ENCODE measurements at places on chromosomes 5 and 9.

DNA sequence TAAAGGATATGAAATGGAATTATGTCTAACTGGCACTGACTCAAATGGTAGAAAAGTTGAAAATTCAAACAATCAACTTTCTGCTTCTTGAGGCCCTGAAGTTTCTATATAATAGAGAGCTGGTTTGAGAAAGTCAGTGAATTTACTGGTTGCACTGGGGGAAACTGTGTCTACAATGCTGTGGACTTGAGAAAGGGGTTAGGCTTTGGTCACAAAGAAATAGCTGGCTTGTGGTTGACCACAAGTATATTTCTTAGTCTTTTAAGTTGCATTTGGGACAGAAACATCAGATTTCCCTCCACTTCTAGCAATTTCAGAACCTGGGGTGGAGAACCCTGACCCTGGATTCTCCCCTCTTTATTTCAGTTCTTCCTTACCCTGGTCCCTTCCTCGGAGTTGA, 192.6 kb upstream of the ACTBL2 start:
- no peak for DNase-seq

GRCh38 chr9:38697776-38698300, 22.1 kb downstream of the FAM240B start:
- DNase-seq: no peak

DNA sequence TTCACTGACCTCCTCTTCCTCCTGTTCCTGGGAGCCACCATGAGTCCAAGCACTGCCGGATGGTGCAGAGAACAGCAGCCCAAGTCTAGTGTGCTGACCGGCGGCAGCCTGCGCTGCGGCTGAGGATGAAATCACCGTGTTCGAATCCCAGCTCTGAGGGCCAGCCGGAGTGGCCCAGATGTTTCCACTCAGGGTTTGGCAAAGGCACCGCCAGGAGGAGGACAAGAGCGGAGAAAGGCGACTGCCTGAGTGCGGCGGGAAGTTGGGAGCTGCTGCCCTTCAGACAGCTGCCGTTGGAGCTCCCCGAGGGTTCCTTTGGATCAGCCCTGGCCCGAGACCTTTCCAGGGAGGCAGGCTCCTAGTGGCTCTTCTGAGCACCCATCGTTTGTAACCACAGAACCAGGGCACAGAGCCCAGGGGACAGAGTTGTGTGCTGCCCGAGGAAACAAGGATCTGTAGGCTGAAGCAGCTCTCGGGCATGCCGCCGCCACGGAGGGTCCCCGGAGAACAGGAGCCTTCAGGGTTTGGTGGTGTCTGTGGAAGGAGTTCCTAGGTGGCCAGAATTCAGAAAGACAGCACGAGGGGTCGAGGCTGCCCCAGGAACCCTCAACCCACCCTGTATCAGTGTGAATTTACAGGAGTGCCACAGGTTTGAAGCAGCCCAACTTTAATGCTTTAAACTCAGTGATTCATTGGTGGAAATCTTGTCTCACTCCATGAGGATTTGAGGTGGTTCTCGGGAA, 115.6 kb upstream of the COL5A1 start:
- DNase-seq: no peak

GRCh38 chr5:177307544-177308363, 3.9 kb downstream of the MXD3 start:
- DNase-seq: no peak

DNA sequence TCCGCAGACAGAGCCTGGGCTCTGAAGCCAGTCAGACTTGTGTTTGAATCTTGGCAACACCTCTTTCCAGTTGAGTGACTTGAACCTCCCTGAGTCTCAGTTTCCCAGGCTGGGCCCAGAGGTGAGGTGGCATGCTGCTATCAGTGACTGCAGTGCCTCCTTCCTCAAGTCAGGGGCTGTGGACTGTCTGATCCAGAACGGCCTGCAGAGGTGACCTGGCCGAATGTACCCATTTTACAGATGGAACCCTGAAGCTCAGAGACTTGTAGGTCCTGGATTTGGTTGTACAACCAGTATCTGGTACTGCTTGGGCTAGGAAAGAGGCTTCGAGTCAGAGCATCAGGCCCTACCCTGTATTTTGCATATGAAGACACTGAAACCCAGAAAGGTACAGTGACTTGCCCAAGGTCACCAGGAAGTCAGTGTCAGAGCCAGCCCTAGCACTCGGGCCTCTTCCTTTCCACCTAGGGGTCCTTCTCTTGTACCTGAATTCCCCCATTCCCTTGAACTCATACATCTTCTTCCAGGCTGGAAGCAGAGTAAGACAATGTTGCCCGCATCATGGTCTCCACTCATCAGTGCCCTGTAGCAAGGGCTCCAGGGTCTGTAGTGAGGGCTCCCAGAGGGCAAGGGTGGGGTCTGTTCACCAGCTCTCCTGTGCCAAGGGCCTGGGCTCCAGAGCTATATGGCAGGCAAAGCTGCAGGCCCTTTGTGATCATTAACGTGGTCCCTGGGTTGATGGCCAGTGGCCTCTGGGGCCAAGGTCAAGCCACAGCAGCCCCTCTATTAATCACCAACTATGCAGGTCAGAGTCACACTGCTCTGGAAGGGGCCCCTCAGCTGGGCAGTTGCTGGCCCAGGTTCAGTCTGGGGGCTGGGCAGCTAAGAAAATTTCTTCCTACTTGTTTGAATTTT, 28.5 kb downstream of the GSN start:
- no peak for DNase-seq

DNA sequence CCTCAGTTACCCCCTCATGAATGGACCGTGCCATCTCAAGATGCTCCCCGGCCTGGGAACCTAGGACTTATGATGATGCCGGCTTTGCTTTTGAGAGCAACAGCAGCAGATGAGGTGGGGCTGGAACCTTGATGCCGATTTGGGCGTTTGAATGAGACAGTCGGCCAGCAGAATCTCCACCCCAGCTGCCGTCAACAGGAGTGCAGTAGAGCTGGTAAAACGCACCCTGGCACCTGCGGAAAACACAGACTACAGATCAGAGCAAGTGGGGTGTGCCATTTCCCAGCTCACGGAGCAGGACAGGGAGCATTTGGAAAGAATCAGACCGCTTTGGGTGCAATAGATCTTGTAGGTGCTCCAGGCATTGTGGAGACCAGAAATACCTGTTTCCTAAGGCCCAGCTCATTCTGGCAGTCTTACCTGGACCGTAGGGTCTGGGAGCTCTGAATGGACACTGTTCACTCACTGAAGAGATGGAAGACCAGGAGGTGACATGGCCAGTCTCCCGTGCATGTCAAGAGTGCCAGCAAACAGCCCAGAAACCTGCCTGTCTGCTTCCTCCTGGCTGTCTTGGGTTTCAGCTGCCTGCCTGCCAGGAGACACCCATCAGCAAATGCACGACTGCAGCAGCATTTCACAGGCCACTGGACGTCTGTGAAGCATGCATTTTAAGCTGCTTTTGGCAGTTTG, 317.7 kb upstream of the IRX4 start:
- no peak for DNase-seq

- DNase-seq: no peak
These were observed 23.0 kb downstream of the RFX3 start for GRCh38 chr9:3502560-3503398.

GRCh38 chr9:91817493-91818224, 132.4 kb downstream of the ROR2 start:
- DNase-seq: no peak

DNA sequence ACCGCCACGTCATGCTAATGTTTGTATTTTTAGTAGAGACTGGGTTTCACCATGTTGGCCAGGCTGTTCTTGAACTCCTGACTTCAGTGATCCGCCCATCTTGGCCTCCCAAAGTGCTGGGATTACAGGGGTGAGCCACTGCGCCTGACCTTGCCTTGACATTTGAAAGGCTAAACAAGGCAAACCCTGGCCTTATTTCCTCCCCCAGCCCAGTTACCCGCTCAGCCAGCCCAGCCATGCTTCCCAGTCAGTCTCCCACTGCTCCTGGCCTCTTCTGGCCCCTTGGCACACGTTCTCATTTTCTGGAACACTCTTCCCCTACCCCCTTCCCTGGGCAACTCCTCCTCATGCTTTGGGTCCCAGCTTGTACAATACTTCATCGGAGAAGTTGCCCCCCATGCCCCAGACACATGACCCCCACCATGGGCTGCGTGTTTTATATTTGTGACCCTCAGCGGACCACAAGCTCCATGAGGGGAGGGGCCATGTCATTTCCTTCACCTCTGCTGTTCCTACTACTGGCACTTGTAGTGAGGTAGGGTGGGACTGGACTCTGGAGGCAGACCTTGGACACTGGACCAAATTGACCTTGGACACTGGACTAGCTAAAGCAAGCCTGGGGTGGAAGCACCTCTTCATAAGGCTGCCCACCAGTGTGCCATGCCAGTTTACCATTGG, 94.4 kb upstream of the IER5L start:
- no peak for DNase-seq

GRCh38 chr9:114314881-114315722, 7.8 kb upstream of the ORM1 start:
- no peak for DNase-seq

DNA sequence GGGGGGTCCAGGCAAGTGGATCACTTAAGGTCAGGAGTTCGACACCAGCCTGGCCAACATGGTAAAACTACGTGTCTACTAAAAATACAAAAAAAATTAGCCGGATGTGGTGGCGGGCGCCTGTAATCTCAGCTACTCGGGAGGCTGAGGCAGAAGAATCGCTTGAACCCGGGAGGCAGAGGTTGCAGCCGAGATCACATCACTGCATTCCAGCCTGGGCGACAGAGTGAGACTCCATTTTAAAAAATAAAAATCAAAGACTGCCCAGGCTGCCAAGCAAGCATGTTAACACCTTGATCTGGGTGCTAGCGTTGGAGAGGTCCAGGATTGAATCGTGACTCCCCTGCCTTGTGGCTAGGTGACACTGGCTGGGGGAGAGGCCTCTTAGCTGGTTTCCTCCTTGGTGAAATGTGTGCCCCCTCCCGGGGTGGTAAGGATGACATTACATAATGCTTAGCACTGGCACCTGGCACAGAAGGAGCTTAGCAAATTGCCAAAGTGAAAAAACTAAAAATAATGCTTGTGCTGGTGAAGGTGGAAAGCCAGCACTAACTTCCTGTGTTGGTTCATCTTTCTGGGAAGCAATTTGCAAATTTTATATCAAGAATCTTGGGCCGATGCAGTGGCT, 2.2 kb upstream of the CIZ1 start:
- no peak for DNase-seq

GRCh38 chr5:43620944-43621505, 18.0 kb downstream of the NNT start:
- DNase-seq: no peak

GRCh38 chr9:111436571-111436970, 47.6 kb downstream of the ECPAS start:
- no peak for DNase-seq

DNA sequence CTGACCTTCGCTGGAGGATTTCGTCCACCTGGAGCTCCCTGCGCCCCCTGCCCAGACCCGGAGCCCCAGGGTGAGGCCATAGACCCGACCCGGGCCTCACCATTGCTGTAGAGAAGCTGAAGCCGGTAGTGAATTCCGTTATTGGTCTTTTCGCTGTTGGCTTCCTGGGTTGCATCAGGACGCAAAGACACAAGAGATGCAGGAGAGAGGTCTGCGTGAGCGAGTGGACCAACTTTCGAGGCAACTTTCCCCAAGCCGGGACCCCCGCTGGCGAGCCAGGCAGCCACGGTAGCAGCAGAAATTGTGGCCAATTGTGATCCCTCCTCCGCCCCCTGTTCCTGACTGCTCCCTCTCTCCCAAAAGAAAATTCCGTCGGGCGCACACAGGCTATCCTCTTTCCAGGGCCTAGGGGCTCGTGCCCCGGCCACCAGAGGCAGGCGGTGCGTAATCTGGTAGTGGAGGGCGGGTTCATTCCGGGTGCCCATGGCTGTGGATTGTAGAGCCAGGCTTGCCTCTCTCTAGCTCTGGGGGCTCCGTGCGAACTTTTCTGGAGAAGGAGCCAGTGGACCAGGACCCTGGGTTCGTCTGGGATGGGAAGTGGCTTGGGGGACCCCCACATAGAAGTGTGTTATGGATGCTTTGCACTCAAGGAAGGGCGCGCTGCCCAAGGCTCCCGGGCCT, 3.3 kb downstream of the EBF1 start:
- DNase-seq: no peak

- DNase-seq: no peak
These were observed 269.8 kb downstream of the SYK start for GRCh38 chr9:91071184-91071990.

DNA sequence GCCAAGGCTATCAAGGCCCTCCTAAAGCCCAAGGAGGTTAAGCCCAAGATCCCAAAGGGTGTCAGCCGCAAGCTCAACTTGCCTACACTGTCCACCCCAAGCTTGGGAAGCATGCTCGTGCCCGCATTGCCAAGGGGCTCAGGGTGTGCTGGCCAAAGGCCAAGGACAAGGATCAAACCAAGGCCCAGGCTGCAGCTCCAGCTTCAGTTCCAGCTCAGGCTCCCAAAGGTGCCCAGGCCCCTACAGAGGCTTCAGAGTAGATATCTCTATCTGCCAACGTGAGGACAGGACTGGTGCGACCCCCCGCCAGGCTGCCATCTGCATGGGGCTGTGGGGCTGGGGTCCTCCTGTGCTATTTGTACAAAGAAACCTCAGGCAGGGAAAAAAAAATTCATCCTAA, 3.3 kb downstream of the HOMER1 start:
- no peak for DNase-seq

DNA sequence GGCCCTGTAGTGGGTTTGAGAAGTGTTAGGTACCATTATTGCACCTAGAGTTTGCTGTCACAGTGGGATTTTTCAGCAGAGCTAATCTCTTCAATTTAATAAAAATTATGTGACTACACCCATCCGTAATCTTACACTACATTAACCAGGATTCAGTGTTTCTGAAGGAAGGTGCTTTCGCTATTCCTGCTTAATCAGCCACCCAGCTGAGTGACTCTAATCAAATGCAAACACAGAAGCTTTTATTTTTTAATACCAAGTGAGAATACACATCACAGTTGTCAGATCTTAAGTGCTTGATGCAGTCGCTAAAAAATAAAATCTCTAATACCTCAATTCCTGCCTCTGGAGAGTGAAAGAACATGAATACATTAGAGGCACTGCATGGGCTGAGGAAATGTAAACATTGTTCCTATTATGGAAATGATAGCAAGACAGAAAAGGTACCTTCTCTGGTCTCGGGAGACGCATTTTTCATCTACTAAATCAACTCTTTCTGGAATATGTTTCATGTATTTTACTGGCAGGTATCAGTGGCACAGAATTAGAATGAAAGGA, 125.7 kb downstream of the SEMA6A start:
- no peak for DNase-seq

DNA sequence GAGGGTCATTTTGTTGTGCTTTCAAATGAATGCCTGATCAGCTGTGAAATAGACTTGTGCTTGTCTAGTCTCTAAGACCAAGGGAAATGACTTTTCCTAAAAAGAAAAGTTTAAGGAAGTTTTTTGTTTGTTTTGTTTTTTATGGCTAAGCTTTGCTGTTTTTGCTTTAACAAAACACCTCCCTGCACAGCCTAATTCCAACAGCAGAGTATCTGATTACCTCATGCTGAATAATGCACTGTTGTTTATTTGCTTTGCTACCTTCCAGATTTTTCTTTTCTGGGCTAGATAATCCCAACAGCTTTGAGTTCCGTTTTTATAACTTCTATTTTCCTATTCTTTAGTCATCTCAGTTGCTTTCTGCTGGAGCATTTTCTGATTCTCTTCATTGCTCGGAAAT, 95.8 kb downstream of the AOPEP start:
- DNase-seq: no peak

Data from stimulated activated CD8-positive, alpha-beta memory T cell treated with anti-CD3 and anti-CD28 coated beads, Interleukin-4, amount 100 ng/mL, for 4 hours (primary cell).